ENCODE measurements at places on chromosomes 2 and 18.

DNA sequence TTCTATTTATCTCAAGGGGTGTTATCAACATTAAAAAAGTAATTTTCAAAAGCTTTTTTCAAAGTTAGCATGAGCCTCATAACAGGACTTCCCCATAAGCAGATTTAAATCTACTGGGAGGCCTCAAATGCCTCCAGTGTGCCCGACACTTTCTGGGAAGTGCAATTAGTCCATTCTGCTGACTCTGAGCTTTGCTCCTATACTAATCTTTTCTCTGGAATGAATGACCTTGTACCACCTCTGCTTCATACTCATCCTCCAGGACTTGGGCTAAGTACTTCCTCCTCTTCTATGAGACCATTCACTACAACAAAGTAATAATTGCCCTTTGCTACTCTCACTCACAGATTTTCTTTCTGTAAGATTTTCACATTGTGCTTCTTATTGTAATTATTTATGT is 111.1 kb downstream of the RIT2 start:
- no peak for DNase-seq

DNA sequence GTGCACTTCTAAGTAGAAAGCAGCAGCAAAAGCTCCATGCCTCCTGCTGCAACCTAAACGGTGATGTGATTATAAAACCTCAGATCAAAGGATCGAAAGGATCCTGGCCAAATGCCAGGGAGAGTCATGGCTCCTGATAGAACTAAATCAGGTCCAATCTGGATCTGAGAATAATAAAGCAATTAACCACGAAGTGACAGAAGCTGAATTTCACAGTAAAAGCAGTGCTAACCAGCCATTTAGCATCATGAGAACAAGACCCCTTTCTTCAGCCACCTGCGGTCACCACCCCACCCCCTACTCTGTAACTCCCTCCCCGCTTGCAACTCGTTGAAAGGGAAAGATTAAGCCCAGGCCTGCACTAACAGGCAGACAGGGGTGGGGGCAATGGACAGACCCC is 748.7 kb downstream of the BCL11A start:
- DNase-seq, result no peak

DNA sequence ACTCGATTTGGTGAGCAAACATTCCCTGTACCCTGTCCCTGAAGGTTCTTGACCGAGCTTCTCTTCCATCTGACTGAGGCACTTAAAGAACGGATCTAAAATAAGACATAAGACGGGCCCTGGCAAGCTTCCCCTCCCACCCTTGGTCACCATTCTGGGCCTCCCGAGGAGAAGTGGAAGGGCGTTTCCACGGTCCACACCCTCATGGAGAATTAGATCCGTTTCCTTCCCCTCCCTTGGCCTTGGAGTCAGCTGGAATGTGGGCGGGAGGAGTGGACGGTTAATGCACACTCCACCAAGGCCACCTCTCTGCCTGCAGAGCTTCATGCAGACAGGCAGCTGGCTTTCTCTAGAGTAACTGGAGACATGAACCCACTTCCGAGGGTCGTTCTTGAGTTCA is 257.3 kb upstream of the APCDD1 start:
- DNase-seq, result no peak

GRCh38 chr18:13804305-13804704 is 19.6 kb upstream of the MC5R start:
- DNase-seq, result no peak

- no peak for DNase-seq
Observed at GRCh38 chr18:58955738-58956137, 91.1 kb downstream of the ZNF532 start.

GRCh38 chr18:9901377-9901776 is 12.4 kb upstream of the VAPA start:
- DNase-seq, result no peak

GRCh38 chr2:30436859-30437435 is 10.1 kb upstream of the LCLAT1 start:
- DNase-seq, result no peak

GRCh38 chr2:203534621-203535077 is 452 bp downstream of the RAPH1 start:
- DNase-seq, result no peak

GRCh38 chr18:63149302-63149587 is 170.3 kb downstream of the BCL2 start:
- no peak for DNase-seq

DNA sequence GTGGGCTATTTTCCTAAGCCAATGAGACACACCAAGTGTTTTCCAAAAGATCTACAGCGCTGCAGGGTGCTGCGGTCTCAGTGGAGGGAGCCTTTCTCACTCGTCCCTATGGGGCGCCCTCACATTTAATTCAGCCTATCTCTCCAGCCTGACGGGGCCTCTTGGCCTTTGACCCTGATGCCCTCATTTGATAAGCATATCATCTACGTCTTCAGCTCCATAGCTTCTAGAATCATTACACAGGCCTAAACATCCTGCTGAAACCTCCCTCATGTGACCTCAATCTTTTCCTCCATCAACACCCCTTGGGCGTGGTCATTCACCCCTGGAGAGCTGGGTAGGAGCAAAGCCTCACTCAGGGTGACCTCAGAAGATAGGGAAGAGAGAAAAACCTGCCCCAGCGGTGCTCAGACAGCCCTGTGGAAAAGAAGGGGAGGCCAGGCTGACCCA is 57.4 kb downstream of the CYP26B1 start:
- DNase-seq, result no peak

DNA sequence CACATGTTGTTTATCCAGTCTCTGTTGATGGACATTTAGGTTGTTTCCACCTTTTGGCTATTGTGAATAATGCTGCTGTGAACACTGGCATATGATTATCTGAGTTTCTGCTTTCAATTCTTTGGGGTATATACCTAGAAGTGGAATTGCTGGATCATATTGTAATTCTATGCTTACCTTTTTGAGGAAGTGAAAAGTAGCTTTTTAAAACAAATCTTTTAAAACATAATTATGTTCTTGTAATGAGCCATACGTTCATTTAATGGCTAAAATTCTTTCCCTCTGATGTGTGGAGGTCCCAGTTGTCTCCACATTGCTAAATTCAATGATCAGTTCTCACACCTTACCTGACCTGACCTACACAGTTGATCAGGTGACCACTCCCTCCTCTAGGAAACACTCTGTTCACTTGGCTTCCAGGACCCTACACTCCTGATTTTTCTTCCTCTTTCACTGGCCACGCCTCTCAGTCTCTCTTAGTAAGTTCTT is 27.8 kb upstream of the SERTAD2 start:
- DNase-seq, result no peak

- no peak for DNase-seq
Observed at GRCh38 chr2:1742301-1742680, 2.0 kb downstream of the PXDN start.

DNA sequence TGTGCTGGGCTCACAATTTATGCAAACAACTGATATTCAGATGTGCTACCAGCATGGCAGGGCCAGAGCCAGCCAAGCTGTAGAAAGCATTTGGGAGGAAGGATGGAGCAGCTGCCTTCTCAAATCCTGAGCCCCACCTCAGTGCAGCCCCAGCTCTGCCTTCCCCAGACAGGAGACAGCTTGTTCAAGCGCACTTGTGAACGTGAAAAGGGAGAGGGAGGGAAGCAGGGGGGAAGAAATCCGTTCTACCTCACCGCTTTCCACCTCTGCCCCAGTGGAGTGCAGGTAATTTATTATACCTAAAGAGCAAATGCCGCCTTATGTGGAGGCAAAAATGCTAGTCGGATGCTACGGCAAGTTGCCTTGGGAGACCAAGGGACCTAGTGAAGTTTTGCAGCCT is 66.0 kb upstream of the SLC14A2 start:
- no peak for DNase-seq

GRCh38 chr2:15580451-15580850 is 11.2 kb upstream of the DDX1 start:
- DNase-seq, result no peak

DNA sequence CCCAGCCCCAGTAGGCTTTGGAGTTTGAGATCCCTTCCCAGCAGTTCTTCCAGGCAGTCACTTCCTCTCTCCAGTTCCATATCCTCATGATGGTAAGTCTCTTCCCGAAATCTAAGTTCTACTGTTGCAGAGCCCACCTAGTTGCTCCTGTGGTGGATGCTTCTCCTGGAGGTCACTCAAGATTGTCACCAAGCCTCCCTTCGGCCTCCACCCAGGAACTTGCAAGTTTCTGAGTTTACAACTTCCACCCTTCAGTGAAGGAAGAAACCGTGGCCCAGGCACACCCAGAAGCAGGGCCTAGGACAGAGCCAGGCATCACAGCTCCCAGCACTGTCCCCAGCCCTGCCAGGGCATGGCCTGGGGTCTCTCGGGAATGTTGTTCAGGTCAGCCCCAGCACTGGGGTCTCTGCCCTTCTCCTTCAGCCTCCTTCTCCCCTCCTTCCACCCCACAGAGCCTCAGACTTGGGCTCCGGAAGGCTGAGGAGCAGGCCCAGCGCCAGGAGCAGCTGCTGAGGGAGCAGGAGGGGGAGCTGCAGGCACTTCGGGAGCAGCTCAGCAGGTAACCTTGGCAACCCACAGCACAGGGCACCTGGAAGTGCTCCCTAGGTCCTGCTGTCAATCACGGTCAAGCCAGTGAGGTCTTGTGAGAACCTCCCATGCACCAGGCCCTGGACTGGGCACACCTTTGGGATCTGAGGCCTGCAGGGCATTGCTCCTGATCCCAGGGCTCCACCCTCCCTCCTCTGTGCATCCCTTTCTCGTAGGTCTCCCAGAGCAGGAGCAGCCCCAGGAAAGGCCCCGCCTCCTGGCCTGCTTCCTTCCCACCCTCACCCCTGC is 7.1 kb downstream of the RUFY4 start:
- no peak for DNase-seq

- no peak for DNase-seq
Observed at GRCh38 chr2:37084797-37085196, 479 bp downstream of the GPATCH11 start.

- no peak for DNase-seq
Observed at GRCh38 chr2:102100371-102101096, 42.0 kb upstream of the IL1R1 start.

GRCh38 chr2:143545949-143546255 is 416.7 kb downstream of the ARHGAP15 start:
- no peak for DNase-seq

DNA sequence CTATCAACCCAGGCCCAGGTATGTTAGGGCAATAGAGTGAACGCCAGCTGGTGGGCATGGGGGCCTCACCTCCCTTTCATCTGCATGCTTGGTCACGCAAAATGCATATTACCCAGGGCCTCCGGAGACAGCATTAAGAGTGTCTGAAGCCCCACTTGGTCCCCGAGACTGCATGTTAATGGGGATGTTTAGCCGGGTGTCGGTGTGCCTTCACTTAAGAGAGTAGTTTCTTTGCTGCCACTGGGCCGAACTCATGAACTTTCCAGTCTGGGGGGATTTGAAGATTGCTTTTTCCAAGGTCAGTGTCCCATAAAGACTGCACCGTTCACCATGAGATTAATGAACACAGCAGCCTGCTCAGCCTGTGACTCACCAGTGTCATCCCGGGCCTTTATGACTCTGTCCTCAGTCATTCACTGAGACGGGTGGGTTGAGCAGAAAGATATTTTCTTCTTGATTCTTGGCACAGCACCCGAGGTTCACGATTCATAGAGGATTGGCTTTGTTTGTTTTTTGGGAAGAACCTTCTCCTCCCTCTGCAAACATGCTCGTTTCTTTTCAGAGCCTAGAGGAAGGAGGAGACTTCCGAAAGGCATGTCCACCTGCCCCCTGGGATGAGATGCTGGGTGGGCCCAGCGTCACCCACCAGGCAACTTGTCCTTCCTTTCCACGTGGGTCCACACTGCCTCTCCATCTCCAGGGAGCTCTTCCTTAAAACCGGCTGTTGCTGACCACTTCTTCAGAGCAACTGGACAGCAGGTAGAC is 199.1 kb downstream of the GLI2 start:
- no peak for DNase-seq

GRCh38 chr2:68577183-68577582 is 66.2 kb upstream of the PROKR1 start:
- no peak for DNase-seq

- DNase-seq, result no peak
Observed at GRCh38 chr2:202932425-202933138, 20.5 kb downstream of the CARF start.

GRCh38 chr18:22536558-22536957 is 118.8 kb upstream of the CTAGE1 start:
- DNase-seq, result no peak

- DNase-seq, result no peak
Observed at GRCh38 chr2:26883956-26884355, 36.0 kb downstream of the DPYSL5 start.

DNA sequence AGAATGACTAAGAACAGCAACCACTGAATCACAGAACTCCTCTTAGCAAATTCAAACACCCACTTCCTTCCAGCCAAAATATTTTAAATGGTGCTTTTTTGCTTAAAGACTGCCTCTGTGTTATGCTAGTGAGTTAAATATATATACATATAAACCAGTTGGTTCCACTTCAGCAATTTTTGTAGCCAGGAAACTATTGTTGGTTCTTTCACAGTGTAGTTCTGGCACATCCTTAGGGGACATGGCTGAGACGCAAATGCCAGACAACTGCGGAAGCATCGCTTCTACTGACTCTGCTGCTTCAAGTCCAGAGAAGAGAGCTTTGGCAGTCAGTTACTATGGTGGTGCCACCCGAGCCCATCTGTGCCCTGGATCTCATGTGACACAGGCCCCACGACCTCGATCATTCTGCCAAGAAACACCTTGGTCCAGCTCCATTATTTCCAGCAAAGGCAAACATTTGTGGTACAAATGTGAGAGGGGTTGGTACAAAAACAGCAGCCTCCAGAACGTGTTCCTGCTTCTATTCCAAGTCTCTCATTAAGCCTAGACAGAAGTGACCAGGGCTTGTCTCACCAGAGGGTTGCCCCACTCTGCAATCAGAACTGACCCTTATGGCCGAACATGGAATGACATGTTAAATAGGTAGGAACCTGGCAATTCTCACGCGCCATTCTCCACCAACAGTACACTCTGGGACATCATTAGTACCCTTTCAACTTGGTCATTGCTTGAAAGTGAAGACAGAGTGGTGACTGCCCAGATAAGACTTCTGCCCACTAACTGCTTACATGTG is 117.8 kb upstream of the NRP2 start:
- DNase-seq, result no peak
